Anterior cingulate cortex (tissue), 58 donors: ENCODE measurements at places on chromosomes 7 and 10.
A peak's percentile ranks its signal among the peaks of the same experiment; 100 is the strongest.

DNA sequence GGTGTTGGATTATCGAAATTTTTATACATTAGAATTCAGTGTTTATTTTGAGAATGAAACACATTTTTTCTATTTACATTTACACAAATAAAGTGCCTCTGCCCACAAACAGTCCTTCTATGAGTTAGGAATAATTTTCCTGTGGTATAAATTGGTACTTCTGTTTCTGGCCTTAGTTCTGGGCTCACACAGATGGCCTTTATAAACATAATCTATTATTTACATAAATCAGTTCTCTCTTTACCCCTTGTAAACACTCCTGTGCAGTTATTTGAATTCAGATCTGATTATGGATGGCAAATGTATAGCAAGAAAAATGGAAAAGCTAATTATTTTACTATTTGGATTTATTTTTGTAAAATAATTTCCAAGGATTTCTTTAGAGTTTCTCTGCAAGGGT lies 143.2 kb downstream of the PRKG1 start:
- DNase-seq = no peak

- DNase-seq = peak; percentile 75
Measured at GRCh38 chr10:21497177-21497807, 28.2 kb downstream of the SKIDA1 start.

- DNase-seq = no peak
Measured at GRCh38 chr10:69065406-69066361, 22.2 kb upstream of the SRGN start.

DNA sequence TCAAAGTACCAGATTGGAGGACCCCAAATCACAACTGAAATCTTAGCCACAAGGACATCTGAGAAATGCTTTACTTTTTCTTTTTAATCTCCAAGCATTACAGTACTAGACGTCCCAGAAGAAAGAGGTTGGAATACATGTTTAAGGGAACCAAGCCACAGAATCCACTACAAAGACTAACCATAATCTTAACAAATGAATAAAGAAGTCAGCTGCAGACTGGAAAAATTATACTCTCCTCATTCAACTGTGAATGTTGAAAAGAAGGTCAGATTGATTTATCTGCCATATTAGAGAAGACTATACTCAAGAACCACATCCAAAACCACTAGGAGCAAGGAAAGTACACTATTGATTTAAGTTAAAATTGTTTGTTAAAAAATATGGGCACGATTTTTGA lies 102.1 kb upstream of the ABCB5 start:
- no peak for DNase-seq

DNA sequence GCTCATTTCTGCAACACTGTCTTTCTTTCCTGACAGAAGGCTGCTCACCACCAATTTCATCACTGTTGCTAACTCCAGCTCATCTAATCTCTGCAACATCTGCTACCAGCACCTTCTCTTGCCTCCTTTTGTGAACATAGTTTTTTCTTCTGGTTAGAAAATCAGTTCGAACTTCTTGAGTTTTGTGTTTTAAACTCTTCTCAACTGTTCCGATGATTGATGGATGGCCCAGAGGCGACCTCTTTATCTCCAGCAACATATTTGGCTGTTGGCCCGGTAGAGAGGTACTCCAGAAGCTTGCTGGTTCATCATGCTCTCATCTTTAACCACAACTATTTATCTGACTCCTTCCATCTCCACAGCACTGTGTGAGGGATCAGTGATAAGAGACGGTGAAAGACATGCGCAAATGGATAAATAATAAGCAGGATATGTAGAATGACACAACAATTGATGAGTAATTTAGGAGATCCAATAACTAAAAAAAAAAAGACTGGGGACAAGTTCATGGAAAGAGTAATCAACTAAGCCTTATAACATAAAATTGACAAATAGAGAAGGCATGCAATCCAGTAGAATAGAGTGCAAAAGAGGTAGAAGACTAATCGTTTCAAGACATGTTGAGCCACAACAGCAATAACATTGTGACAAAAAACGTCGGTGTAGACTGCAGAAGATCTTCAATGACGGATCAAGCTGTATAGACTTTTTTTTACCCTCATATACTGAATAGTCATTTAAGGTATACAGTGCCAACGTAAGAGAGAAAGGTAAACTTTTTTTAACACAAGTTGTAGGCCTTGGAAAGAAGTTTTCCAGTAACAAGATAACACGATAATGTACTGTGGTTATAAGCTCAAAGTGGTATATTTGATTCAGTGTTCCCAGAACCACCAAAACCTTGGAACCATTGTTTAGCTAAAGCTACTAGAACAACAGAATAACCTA lies 152.2 kb downstream of the CRPPA start:
- no peak for DNase-seq
